Mammary epithelial cell (primary cell): ENCODE measurements at places on chromosomes 4 and X. TPM values are rescaled to one million over a fixed set of nuclear protein-coding genes. Genes with fewer than 3 reads are reported as not detected.

Gene MAD2L1
- 4.3 TPM for total RNA-seq

Gene FREM3
- not detected for total RNA-seq

Gene SOWAHD
- total RNA-seq = 0.33 TPM

GRCh38 chr4:53015681-53016080 is 153.6 kb downstream of the RASL11B start:
- no peak for DNase-seq

- DNase-seq = no peak
Measured at GRCh38 chr4:161799710-161800109, 364.1 kb downstream of the FSTL5 start.

DNA sequence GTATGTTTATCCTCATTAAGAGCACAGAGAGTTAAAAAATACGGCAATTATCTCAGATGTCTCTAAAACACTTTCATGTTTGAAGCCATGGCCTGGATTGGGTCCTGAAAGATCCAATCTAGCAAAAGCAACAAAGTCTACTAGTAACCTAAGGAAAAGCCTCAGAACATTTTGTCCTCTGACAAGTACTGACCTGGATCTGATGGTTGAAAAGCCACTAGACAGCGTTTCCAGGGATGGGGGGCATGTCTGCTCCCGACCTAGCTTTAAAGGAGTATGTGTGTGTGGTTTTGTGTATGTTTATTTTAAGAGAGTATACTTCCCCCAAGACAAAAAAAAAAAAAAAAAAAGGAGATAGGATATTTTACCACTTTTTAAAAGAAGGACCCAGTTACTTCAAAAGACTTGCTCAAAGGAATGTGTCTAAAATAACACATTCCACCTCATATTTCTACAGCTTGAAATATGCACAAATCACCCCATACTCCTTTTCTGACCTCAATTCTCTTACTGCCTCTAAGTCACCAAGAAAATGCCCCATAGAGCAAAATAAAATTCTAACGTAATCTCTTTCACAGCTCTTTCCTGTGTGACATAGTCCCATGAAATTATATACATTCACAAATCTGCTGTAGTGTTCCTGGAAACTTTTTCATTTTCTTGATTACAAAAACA is 189.0 kb upstream of the TTC29 start:
- no peak for DNase-seq

- no peak for DNase-seq
Measured at GRCh38 chr4:23539969-23540569, 349.8 kb downstream of the PPARGC1A start.

DNA sequence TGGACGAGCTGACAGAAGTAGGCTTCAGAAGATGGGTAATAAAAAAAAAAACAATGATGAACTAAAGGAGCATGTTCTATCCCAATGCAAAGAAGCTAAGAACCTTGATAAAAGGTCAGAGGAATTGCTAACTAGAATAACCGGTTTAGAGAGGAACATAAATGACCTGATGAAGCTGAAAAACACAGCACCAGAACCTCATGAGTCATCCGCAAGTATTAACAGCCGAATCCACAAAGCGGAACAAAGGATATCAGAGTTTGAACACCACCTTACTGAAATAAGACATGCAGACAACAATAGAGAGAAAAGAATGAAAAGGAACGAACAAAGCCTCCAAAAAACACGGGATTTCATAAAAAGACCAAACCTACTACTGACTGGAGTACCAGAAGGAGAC is 10.5 kb downstream of the NELFA start:
- DNase-seq = peak; percentile 33

GRCh38 chr4:25133132-25133531 is 27.1 kb downstream of the SEPSECS start:
- no peak for DNase-seq
